ENCODE measurements at places on chromosomes 4 and X. TPM values are rescaled to one million over a fixed set of nuclear protein-coding genes. Genes with fewer than 3 reads are reported as not detected.

The DCAF8L2 gene
- total RNA-seq, result not detected

- no peak overlapping the region for H3K27ac ChIP-seq
- DNase-seq, result no peak
- H3K4me3 ChIP-seq, result no peak overlapping the region
- H3K27me3 ChIP-seq, result no peaks in the 10 kb centered on the region
- no peaks in the 10 kb centered on the region for H3K36me3 ChIP-seq
Observed at GRCh38 chr4:104447294-104447693, 47.4 kb downstream of the CXXC4 start.

GRCh38 chr4:57048590-57049304 lies 61.4 kb downstream of the IGFBP7 start:
- no peaks in the 10 kb centered on the region for H3K4me1 ChIP-seq
- no peaks in the 10 kb centered on the region for H3K36me3 ChIP-seq
- peaks cover 8% of the 10 kb centered on the region for H3K27me3 ChIP-seq
- H3K4me3 ChIP-seq, result no peak overlapping the region
- DNase-seq, result no peak

- H3K4me1 ChIP-seq, result peaks cover 13% of the 10 kb centered on the region
- peak; percentile 53 for DNase-seq
- H3K27me3 ChIP-seq, result peaks cover 4% of the 10 kb centered on the region
- peak overlapping the region; percentile 82 for H3K4me3 ChIP-seq
- no peaks in the 10 kb centered on the region for H3K36me3 ChIP-seq
Observed at GRCh38 chrX:134186362-134187121, 50.4 kb upstream of the CCDC160 start.

DNA sequence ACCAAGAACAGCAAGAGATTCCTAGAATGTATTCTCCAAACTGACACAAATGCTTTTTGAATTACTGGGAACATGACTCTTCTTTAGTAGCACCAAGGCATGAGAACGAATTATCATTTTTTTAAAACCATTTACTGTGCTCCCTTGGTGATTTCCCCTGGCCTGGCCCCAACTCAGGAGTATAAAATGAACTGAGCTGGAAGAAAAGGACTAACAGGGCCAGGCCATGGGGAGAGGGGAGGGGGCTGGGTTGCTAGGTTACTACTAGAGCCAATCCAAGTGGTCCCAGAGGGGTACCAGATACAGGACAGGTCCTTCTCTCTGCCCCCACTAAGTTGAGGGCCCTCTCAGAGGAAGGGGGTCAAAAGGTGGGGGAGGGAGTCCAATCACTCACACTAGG lies 23.1 kb downstream of the SASH3 start:
- no peak for DNase-seq
- peaks cover 27% of the 10 kb centered on the region for H3K36me3 ChIP-seq
- no peaks in the 10 kb centered on the region for H3K27me3 ChIP-seq
- H3K4me1 ChIP-seq, result peaks cover 26% of the 10 kb centered on the region
- H3K27ac ChIP-seq, result no peak overlapping the region

- H3K27me3 ChIP-seq, result peaks cover 4% of the 10 kb centered on the region
- no peak overlapping the region for H3K4me3 ChIP-seq
- no peak overlapping the region for H3K27ac ChIP-seq
Observed at GRCh38 chr4:151862766-151863165, 102.0 kb upstream of the GATB start.

Data from activated naive CD8-positive, alpha-beta T cell treated with anti-CD3 and anti-CD28 coated beads for 36 hours (primary cell).